ENCODE measurements at places on chromosomes 3 and 15. TPM values are rescaled to one million over a fixed set of nuclear protein-coding genes. Genes with fewer than 3 reads are reported as not detected.

DNA sequence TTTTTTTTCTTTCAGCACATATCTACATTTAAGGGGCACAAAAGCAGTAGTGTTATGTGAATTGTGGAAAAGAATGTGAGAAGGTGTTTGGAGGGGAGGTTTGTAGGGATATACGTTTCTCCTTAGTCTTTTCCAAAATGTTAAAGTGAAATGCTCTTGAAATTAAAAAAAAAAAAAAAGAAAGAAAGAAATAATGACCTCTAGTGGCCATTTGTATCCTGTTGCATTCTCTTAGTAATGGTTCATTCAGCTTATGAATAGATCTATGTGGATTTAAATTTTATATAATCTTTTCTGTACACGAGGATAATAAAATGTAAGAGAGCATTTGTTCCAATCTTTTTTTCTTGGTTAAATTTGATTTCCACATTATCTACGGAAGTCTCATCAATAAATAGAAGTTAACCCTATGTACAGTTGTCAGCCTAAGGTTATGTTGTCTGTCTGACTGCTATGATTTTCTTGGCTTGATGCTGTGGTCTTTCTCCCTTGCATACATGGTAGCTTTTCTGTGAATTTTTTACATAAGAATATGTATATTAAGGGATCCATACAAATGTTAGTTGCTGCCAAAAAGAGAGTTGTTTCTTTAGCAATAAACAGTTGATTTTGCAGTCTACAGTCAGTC, 1.7 kb downstream of the P2RY13 start:
- peaks cover 10% of the 10 kb centered on the region for H3K27me3 ChIP-seq
- peaks cover 25% of the 10 kb centered on the region for H3K4me1 ChIP-seq
- H3K36me3 ChIP-seq: no peaks in the 10 kb centered on the region
- no peak overlapping the region for H3K27ac ChIP-seq
- H3K4me3 ChIP-seq: no peak overlapping the region

DNA sequence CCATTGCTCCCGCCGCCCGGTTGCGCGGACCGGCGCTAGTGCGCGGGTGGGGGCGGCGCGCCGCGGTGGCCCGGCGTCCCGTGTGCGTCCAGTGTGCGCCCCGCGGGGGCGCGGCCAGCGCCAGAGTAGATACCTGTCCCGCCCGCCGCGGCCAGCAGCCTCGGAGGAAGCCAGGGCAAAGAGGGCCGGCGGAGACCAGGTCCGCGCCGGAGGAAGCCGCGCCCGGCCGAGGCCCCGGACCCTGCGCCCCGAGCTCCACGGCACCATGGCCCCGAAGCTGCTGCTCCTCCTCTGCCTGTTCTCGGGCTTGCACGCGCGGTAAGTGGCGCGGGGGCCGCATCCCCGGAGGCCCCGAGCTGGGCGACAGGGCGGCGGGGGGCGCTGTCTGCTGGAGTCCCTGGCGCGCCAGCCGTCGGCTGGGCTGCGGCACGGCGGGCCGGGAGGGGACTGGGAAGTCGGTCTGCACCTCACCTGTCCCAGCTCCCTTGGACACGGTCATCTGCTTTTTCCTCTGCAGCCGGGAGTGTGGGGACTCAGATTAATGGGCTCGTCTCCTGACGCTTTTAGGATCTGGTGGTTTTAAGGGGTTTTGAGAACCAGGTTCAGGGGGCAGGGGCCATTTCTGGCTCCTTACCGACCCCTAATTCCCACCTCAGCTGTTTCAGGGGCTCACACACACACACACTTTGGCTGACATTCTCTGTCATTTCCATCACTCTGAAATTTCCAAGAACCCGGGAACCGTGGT, 464 bp downstream of the GABRG3 start:
- no peaks in the 10 kb centered on the region for H3K4me1 ChIP-seq
- H3K27me3 ChIP-seq: peaks cover 16% of the 10 kb centered on the region
- H3K36me3 ChIP-seq: no peaks in the 10 kb centered on the region
- DNase-seq: no peak
- no peak overlapping the region for H3K4me3 ChIP-seq
- H3K27ac ChIP-seq: no peak overlapping the region

GRCh38 chr3:179196098-179196497, 47.9 kb downstream of the PIK3CA start:
- no peak overlapping the region for H3K4me3 ChIP-seq
- peaks cover 5% of the 10 kb centered on the region for H3K36me3 ChIP-seq
- peak; percentile 8 for DNase-seq
- no peak overlapping the region for H3K27ac ChIP-seq

The CPN2 gene
- total RNA-seq: not detected

Data from activated CD4-positive, alpha-beta T cell treated with anti-CD3 and anti-CD28 coated beads for 36 hours (primary cell).